NCI-H1048 (cell line): ENCODE measurements at places on chromosomes 5 and 9.

GRCh38 chr5:66877843-66878242, 281.6 kb downstream of the MAST4 start:
- DNase-seq = no peak

DNA sequence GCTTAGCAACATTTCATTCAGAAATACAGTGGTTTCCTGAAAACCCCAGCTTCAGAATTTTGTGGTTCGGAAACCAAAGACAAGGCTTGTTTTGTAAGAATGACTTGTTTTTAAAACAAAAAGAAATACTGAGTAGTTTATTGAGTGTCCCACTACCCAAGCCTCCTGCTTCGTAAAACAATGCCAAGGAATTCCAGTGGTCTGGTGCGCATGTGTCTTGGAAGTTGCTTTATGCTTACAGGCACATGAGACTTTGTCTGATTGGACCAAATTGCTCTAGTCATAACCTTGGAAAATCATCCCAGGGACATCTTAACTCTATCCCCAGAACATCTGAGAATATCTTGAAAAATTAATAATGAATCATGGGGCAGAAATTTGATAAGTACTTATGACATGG, 77.1 kb upstream of the FST start:
- no peak for DNase-seq

DNA sequence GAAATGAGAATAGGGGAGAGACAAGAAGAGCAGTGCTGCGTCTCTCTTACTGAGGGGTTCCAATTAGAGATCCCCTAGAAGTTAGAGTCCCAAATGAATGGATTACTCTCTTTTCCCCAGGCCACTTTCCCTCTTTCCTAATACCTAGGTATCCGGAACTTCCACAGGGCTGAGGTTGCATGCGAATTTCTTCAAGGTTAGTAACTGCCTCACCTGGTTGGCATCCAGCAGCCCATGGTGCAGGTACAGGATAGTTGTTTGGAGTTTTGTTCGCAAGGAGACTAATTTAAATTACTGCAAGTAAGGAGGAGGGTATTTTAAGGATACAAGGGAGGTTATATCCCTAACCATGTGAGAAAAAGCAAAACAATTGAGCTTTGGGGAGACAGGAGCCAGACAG, 52.4 kb upstream of the JAK2 start:
- no peak for DNase-seq

DNA sequence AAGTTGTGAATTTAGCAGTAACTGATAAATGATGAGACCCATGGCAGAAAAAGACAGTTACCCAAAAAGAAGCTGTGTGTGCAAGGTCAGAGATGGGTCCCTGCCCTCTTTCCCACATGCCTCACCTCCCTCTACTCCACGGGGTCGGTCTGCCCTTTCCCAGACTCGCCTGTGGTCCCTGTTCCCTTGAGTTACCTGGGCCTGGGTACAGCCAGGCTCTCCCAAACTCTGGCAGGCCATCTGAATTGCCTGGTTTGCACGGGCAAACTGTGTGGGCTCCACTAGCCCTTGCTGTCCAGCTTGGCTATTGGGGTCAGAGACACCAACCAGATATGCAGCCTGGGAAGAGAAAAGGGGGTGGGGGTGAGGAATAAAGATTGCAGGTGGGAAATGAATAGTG, 18.4 kb upstream of the TPM2 start:
- DNase-seq = no peak

DNA sequence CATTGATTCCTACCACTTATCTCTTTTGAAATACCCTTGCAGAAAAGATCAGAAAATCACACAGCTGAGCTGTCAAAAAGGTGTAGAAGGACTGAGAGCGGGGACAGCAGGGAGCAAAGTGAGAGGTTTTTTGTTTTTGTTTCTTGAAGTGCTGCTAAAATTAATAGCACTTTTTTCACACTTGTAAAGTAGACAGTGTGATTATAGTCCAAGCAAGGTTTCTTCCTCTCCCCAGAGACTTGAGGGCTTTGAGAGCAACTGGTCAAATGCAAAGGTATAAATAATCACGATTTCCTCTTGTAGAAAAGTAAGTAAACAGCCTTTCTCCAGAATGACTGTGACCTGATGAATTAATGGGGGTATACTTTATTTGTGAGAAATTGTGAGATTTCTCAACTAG, 326.9 kb downstream of the ZNF608 start:
- DNase-seq = no peak

DNA sequence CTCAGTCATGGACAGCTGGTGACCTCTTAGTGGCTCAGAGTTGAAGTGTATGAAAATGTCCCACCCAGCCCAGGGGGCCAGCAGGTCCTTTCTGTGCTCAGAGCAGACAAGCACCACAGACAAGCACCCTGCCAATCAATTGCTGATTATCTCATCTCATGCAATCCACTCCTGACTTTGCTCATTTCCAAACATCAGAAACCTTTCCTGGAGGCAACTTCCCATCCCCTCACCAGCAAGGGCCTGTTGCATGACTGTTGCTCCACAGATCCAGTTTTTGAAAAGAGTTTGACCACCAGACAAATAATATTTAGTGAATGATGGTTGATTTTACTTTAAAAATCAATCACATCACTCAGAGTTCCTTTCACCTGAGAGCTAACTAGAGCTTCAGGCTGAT, 397.3 kb upstream of the KLF4 start:
- DNase-seq = no peak
